ENCODE measurements at places on chromosomes 12 and 14.

DNA sequence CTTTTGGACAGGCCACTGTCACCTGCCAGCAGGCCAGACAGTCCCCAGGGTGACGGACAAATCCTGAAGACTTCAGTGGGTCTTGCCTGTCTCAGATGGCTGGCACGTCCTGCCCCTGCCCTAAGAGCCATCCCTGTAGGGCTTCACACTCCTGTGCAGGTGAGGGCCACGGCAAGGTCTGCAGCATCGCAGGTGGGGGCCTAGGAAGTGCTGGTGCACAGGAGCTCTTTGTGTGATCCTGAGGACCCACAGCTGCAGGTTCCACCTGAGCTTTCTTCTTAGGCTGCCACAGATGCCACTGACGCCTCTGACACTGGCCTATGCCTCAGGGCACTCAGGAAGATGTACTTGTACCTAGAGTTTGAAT lies 108.5 kb upstream of the FKBP4 start:
- no peak for DNase-seq

DNA sequence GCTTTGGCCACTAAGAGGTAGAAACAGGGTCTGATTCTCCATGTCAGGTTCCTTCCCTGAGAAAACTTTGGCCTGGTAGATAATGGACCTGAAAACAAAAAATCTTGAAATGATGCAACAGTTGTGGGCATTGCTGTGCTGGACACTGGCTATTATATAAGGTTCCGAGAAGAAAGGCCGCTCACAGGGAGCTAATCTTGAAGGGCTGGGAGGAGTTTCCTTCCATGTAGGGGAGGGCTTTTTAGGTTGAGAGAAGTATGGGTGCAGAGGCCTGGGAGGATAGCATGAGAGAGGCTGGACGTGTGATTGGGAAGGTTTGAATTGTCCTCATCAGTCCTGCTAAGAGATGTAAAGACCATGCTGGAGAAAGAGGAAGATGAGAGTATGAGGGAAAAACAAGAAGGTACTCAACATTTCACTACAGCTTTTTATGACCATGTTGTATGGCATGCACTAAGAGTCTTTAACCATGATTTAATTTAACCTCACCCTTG lies 11.6 kb downstream of the LRRK2 start:
- no peak for DNase-seq

GRCh38 chr12:121933522-121934308 lies 15.3 kb downstream of the CFAP251 start:
- no peak for DNase-seq

- peak; percentile 98 for DNase-seq
These were observed at the start of gene VRK1 for GRCh38 chr14:96796851-96797581. Gene VRK1 (plus strand): TSS chr14:96797382. CDS start chr14:96833472, 36,090 bp downstream.

DNA sequence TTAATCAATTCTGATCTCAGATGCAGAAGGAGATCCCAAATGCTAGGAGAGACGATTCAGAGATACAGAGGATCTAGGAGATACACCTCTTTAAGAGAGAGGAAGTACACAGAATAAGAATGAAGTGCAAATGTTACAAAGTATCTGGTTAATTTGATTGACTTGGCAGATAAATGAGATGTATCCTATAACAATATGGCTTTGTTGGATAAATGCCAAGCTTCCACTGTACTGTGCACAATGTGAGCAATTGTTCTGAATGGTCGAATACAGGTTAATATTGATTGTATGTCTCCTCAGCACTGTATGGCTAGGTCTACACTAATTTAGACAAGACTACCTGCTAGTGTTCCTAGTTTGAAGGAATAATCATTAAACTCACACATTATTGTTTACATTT lies 119.6 kb upstream of the PTPRB start:
- DNase-seq, result no peak

Measured in Right ventricle myocardium superior (tissue), 1 donor.